ENCODE measurements at places on chromosomes 4 and X.

GRCh38 chrX:43456063-43456462 lies 200.0 kb upstream of the MAOA start:
- no peak for DNase-seq

DNA sequence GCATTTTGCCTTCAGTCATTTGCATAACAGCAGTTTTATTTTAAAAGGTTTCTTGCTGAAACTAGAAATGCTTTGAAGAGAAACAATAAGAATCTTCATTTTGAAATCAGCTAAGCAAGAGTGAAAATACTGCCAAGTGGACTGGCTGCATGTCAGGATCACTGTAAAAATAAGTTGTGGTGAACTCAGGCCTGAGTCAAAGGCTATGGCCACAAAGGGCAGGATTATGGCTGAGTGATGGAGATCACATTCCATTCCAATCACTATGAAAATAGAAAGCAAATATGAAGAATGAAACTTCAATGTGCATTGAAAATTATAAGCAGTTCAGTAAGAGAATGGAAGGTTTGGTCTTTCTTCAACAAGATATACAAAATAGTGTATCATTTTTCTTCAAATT lies 224.5 kb downstream of the PCDH18 start:
- no peak for DNase-seq

DNA sequence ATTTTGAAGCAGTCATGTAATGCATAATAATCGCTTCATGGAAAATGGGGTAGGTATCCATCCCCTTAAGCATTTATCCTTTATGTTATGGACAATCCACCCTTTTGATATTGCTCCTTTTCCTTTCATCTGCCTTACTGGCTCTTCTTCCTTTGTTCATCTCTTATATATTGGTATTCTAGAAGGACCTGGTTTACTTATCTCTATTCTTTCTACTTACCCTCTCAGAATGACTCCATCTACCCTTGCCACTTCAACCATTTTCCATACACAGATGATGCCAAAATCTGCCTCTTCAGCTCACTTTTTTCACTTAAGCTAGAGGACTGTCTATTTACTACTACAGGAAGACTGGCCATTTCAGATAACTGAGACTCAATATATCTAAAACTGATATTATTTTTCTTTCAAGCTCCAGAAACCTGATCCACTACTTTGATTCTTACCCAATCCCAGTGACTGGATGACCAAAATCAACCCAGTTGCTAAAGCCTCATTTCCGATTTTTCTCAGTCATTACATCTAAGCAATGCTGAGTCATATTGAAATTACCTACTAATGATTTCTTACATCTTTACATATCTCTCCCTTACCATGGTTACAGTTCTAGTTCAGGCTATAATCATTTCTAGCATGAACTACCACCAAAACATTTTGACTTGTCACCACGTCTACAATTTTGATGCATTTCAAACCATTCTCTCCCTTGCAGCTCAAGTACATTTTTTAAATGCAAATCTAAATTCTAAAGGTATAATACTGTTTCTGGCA lies 93.7 kb downstream of the FAAH2 start:
- DNase-seq, result no peak

- DNase-seq, result no peak
Measured at GRCh38 chr4:158823461-158823873, 54.6 kb downstream of the FNIP2 start.

DNA sequence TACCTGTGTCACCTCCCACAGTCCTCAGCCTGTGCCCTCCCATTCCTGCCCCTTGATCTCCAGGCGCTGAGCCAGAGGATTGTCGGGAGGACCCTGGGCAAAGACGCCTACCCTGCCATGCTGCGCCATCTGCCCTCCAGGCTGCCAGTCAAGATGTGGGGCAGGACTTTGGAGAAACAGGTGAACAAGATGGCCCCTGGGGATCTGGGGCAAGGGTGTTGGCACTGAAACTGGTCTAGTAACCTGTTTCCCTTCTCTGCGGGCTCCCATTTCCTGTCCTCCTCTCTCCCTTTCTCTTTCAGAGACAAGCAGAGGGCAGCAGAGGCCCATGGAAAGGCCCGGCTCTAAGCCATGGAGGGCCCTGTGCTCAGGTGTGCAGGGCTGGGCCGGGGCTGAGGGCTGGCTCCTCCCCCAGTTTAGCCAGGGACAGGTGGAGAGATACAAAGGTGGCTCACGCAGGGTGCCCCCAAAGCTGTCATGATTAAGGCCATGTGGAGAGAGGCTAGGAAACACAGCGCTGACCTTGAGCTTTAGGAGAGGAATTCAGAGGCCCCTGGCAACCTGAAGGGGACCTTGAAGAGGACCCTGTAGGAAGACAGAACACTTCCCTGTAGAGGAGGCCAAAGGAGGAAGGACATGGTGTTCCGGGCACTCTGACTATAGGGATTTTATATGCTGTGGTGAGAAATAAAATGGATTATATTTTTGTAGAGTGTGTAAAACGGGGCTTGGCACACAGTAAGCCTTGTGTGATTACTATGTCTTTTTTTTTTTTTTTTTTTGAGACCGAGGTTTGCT lies at the start of gene GLOD5:
TSS of gene GLOD5 (plus strand) at position 74 of the 798 bp plus-strand sequence. CDS start at position 118, 44 bp downstream.
- peak; percentile 14 for DNase-seq

DNA sequence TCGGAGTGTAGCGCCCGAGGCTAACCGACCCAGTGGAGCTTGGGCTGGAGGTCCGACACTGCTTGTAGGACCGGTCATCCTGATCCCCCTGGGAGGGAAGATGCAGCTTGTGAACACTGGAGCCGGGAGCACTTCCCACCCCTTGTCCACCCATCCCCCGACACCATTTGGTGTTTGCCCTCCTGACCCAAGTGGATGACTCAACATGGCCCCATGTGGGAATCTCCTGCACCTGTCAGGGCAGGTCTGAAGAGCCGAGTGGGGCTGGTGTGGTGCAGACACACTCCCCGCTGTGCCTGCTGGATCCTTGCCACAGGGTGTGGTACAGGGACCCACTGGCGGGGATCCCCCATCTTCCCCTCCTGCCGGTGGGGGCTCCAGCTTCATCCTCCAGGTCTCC lies 90.0 kb upstream of the AFAP1 start:
- DNase-seq, result no peak

DNA sequence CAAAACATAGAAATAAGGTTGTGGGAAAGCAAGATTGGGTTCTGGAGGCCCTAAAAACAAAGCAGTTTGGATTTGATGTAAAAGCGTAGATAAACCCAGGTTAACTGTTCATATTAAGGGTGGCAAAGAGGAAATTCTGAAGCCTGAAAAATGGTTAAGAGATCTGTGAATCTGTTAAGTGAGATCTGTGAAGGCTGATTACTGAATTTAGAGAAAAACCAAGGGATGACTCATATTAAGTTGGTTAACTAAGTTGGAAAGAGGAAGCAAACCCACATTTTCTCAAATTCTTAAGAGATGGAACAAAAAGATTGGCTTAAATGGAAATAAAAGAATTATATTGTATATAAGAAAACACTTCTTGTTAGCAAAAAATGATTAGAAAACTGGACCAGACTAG lies 22.8 kb downstream of the GPAT3 start:
- DNase-seq, result no peak

DNA sequence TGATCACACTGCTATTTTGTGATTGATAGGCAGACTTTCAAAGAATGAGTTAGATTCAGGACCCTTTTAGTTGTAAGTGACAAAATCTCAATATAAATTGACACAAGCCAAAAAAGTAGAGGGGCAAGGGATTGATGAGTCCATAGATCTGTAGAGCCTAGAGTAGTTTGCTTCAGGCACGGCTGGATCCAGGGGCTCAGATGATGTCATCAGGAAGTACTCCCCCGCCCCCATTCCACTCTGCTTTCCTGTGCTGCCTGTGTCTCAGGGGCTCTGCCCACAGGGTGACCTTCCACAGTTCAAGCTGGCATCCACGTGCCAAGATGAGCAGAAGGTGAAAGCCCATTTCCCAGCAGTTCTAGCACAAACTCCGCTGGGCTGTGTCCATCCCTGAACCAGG lies 13.6 kb downstream of the WFS1 start:
- no peak for DNase-seq

DNA sequence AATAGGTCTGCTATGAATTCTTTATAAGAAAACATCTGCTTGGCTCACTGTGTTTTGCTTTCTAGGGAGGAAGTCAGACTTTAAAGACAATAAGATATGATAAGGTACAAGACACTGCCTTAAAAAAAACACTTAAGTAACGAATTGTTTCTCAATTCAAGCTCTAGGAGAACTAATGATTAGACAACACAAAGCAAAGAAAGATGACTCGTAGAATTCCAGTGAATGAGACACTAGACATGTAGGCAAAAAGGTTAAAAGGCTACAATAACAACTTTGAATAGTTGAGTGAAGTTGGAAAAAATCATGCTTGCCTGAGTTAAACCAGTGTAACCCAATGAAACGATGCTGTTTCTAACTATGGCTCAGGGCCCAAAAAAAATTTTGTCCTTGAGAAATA lies 344.4 kb upstream of the ACTRT1 start:
- no peak for DNase-seq

GRCh38 chrX:56226980-56227379 lies 5.2 kb upstream of the KLF8 start:
- DNase-seq, result no peak

DNA sequence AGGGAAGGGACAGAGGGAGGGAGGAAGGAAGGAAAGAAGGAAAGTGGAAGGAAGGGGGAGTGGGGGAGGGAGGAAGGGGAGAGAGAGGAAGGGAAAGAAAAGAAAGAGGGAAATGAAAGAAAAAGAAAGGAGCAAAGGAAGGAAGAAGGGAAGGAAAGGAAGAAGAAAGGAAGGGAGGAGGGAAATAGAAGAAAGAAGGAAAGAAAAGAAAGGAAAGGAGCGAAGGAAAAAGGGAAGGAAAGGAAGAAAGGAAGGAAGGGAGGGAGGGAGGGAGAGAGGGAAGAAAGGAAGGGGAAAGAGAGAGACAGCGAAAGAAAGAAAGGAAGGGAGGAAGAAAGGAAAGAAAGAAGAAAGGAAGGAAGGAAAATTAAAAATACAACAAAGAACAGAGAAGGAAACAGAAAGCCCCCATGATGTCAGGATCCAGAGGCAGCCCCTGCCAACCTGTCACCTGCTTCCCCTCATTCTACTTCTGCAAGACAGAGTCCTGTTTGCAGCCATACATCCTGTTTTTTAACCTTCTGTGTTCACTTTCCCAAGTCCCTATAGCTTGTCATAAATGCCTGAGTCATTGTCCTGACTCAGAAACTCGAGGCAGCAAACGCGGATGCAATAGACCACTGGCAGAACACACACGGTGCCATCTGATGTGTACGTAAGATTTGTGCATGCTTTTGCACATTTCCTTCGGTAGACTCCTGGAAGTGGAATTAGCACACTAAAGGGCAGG lies 77.0 kb upstream of the C4orf50 start:
- DNase-seq, result no peak

DNA sequence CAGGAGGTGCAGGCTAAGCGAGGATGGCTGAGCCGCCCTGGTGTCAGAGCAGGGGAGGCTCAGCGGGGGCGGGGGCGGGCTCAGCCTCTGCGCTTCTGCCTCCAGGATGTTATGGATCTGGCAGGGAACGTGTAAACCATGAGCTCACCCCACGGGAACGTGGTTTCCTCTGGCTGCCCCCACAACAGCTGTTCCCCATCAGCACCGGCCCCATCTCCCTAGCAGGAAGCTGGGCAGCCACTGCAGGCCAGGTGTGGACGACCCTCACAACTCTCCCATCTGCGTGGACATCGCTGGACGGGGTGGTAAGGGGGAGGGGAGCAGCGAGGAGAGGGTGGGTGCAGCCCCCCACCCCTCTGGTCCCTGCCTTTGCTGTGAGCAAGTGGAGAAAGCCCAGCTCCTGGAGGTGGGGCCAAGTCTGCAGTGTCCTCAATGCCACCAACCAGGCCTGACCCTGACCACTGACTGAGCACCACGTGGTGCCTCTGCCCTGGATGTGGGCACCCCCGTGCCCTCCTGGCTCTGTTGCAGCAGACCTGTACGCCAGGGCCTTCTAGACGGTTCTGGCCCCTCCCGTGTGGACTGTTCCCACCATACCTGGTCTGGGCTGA lies 28.1 kb upstream of the SPON2 start:
- no peak for DNase-seq

DNA sequence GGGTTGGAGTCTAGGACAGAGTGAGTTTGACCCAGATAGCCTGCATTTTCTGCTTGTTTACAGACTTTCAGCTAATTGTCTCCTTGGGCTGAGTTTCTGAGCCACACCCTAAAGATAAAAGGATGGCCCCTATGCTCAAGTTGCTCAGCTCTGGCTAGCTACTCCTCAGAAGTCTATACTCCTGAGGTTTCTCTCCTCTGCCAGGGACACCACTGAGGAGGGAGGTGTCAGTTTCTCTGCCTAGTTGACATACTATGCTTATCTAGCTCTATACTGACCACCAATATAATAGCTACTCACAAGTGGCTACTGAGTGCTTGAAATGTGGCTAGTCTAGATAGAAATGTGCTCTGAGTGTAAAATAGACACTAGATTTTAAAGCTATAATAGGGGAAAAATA lies 23.6 kb downstream of the HADH start:
- no peak for DNase-seq

DNA sequence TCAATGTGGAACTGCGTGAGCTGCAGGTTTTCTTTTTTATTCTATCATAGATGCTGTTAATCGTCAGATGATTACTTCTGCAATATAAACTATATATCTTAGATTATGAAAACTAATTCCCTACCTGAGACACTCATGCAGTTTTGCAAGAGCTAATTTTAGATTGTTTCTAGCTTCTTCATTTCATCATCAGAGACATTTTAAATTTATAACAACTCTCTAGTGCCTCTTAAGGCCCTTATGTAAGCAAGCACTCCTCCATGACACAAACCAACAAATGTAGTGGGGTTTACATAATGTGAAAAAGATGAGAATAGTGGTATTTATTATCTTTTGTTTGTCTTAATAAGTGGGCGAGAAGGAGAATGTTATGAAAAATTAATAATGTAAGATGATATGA lies 170.2 kb upstream of the ETNPPL start:
- no peak for DNase-seq

GRCh38 chr4:8790749-8791148 lies 80.9 kb downstream of the HMX1 start:
- DNase-seq, result no peak

GRCh38 chrX:154819771-154820341 lies 14.6 kb upstream of the MPP1 start:
- no peak for DNase-seq

DNA sequence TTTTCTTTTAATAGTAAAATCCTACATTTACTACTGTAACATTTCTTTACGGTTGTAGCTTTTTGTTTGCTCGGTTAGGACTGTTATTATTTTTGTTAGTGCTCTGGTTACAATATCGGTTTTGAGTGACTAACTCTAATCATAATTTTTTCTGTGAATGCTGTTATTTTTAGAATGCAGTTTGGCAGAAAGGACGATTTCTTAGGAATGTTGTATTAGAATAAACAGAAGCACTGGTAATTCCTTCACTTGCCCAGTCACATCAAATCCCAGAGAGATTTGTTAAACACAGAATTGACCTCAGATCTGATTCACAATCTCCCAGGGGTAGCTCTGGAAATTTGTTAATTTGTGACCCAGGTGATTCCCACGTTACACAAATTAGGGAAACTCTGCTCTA lies 21.7 kb downstream of the DDIT4L start:
- no peak for DNase-seq

GRCh38 chr4:150078579-150079080 lies 385 bp downstream of the DCLK2 start:
- DNase-seq, result peak; percentile 8
